Left hindlimb (tissue), 1 donor: ENCODE measurements at places on chromosomes 11 and 22.

DNA sequence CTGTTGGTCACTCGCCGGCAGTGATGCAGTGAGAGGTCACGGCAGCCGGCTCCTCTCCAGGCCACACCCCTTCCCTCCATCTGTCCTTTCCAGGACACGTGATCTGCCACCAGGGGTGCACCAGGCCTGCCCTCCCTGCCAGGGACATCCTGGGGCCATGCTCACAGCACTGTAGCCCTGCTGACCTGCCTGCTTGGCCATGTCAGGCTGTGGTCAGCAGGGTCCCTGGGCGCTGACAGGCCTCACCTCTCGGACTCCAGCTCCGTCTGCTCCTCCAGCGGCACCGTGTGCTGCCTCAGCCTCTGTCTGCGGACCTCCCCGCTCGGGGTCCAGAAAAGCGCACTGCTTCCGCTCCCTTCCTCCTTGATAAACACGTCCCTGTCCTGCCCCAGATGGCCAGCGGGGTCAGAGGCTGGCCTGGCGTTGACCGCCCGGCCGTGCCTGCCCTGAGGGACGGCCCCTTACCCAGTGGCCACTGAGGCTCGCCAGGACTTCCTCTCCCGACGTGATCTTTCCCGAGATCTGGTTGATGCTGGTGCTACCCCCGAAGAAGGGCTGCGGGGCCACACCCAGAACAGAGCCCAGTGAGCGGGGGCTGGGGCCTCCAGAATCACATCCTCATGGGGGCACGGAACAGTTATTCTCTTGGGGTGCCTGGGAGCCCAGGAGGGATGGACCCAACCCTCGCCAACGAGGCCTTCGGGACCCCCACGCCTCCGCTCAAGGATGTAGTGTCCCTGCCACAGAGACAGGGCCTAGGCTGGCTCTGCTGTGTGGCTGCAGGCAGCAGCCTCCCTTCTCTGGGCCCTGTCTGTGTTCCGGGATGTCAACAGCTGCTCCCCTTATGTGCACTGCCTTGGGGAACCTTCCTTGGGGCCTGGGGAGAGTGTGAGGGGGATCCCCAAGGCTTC, 36.3 kb upstream of the CARS1 start:
- DNase-seq = no peak

- DNase-seq = no peak
Measured at GRCh38 chr11:114194702-114195101, 101.5 kb upstream of the NNMT start.

DNA sequence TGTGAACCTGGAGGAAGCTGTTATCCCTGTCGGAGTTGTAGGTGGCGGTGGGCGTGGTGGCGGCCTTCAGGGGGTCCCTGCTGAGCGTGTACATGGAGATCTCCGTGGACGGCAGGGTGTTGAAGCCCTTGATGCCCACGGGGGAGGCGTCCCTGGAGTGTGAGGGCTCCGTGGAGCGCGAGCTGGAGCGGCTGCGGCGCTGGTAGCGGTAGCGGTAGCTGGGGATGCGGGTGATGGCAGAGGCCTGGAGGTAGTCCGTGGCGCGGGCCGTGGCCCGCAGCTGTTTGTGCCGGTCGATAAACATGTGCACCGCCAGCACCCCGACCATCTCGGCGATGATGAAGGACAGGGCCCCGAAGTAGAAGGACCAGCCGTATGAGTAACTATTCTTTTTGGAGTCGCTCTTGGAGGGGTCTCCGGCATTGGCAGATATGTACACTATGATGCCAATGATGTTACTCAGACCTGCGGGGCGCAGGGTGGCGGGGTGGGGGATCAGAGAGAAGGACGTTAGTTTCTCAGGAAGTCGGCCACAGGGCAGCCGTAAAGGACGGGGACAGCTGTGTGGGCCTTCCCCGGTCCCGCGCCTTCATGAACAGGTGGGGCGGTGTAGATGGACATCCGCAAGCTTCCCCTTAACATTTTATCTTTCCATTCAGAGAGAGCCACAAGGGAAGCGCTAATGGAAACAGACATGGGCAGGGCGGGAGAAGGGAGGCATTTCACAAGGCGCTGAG, 35.6 kb upstream of the EIF3D start:
- no peak for DNase-seq

DNA sequence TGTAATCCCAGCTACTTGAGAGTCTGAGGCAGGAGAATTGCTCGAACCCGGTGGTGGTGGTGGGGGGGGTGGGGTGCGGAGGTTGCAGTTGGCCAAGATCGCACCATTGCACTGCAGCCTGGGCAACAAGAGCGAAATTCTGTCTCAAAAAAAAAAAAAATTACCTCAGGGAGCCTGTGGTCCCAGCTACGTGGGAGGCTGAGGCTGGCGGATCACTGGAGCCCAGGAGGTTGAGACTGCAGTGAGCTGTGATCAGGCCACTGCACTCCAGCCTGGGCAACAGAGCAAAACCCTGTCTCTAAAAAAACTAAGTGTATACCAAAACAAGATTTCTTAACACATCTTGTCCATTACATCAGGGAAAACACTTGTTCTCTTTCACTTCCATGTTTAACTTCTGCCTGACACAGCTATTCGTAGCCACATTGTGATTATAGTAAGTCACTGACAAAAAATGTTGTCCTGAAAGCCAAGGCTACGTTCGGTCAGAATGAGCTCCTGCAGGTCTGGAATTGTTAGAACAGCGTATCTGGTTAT, 1.4 kb downstream of the TMEM80 start:
- DNase-seq = no peak

- DNase-seq = no peak
Measured at GRCh38 chr11:36074941-36075431, 131.1 kb downstream of the LDLRAD3 start.

DNA sequence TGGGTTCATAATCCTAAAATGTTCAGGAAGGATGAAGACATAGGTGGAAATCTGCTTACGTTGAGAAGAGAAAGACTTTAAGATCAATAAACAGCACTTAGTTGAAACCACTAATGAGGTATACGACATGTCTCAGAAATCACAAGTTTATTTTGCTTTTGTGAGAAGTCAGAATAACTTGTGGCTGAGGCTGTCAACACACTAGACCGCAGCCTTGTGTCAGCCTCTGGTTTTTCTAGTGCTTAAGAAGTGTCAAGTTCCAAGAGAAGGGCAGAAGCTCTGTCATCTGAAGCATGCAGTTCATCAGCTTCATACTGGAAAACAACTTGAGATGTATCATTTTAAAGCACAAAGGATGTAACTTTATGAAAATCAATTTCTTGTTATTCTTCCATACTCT, 420.9 kb downstream of the METTL15 start:
- DNase-seq = no peak

DNA sequence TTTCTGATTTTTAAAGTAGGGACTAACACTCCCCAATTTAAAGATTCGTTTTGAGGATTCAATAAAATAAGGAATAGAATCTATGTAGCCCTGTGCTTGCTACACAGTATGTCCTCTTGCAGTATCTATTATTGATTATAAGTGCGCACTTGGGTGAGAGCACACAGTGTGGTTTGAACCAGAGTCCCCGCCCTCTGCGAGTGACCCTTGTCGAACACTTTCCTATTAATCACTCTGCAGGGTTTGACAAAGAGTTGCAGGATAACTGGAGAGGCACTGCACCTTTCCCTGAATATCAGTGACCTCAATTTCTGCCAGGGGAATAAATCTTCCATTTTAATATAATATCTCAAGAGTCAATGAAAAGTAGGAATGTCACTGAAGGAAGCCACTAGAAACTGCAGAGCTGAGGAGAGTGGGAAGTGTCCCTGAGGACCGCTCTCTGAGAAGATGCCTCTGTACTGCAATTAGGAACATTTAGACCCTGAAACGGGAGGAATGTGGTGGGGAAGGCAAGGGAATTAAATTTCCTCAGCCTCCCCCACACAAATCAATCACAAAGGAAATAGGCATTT, 182.2 kb downstream of the MAML2 start:
- no peak for DNase-seq

- no peak for DNase-seq
Measured at GRCh38 chr11:98616098-98616655, 404.6 kb upstream of the CNTN5 start.

GRCh38 chr11:71502871-71503435, 24.1 kb upstream of the KRTAP5-7 start:
- DNase-seq = no peak

GRCh38 chr11:29616611-29617010, 400.2 kb downstream of the KCNA4 start:
- DNase-seq = no peak

- DNase-seq = peak; percentile 73
Measured at GRCh38 chr22:44753189-44754042, 1.0 kb downstream of the ARHGAP8 start.

- no peak for DNase-seq
Measured at GRCh38 chr22:37564111-37564711, 3.9 kb downstream of the CDC42EP1 start.

DNA sequence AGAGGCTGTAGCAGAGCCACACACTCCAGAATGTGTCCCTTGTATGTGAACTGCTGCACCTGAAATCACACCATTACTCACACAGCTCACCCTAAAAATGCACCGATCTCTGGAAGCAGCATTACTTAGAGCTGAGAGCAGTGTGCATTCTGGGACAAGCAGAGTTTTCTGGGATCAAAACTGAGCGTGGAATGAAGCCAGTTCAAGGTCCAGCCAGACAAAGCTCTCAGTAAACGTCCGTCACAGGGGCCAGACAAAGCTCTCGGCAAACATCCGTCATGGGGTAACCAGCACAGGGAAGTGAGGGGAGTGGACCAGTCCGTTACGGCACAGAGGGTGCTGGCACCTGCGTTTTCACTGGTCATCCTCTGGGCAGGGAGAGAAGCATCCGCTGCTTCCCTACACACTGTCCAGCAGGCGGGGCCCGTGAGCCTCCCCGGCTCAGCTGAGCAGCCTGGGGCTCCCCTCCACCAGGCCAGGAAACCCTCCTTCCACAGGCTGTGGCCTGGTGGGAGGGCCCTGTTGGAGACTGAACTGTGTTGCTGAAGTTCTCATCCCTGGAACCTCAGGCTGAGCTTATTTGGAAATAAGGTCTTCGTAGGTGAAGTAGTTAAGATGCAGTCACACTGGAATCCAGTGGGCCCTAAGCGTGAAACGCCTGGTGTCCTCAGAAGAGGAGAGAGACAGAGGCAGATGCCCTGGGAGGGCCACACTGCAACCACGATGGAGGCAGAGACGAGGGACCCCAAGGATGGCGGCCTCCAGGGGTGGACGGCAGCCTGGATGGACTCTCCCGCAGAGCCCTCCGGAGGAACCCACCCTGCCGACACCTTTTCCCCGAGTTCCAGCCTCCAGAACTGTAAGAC, 883.9 kb downstream of the BRD1 start:
- DNase-seq = peak; percentile 62

GRCh38 chr22:25054943-25055511, 102.5 kb downstream of the KIAA1671 start:
- DNase-seq = no peak

GRCh38 chr11:10604340-10604748, 35.9 kb upstream of the LYVE1 start:
- no peak for DNase-seq

- DNase-seq = no peak
Measured at GRCh38 chr11:120425527-120425926, 86.0 kb upstream of the GRIK4 start.

- DNase-seq = no peak
Measured at GRCh38 chr11:43833657-43834073, 47.0 kb upstream of the ALKBH3 start.

GRCh38 chr11:90822996-90823395, 600.1 kb upstream of the CHORDC1 start:
- DNase-seq = no peak

GRCh38 chr22:30080805-30081204, 541 bp downstream of the HORMAD2 start:
- no peak for DNase-seq

GRCh38 chr11:2998073-2998850, 6.1 kb upstream of the NAP1L4 start:
- peak; percentile 4 for DNase-seq

- no peak for DNase-seq
Measured at GRCh38 chr11:38835966-38836365, 2237.9 kb upstream of the RAG2 start.

GRCh38 chr11:57493507-57494503, 21.7 kb downstream of the SLC43A1 start:
- DNase-seq = peak; percentile 51

- DNase-seq = no peak
Measured at GRCh38 chr22:45376009-45376408, 37.4 kb downstream of the SMC1B start.

DNA sequence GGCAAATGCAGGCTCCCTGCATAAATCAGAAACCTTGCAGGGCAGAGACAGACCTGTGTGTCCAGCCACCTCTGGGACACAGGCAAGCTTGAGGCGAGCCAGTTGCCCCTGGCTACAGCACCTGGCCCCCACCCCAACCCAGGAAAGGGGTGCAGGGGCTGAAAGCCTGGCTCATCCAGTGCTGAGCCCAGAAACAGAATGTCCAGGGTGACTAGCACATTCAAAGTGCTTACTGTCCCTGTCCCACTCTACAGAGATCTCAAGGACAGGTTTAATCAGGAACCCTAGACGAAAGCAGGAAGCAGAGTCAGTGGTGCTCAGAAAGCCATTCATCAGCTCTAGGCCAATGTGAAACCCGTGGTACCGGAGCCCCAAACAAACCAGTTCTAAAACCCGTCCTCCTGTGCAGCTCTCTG, 31.9 kb downstream of the PLEKHA7 start:
- no peak for DNase-seq

DNA sequence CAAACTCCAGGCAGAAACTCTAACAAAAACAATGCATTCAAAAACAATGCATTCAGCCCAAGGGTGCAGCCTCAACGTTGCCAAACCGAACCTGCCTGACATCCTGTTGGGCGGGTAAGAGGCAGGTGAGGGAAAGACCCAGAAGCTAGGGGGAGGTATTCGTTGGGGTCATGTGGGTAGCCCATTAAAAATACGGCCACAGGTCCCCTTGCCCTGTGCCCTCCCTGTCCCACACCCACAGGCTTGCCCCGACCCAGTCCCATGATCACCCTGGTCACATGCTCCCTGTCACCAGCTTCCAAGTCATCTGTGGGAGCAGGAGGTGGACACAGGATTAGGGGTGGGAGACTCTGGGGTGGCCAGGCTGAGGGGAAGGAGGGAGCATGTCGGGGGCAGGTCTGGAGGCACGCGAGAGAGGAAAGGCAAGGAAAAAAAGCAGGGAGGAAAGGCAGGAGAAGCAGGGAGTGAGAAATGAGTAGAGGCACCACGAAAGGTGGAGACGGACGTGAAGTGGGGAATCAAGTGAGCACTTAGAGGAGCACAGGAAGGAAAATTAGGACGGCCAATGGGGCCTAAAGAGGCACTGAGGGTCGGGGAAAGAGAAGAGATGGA, 683 bp downstream of the PLA2G6 start:
- no peak for DNase-seq

GRCh38 chr11:12110201-12110713, at the start of gene MICAL2:
MICAL2 (plus strand) TSS chr11:12110590; CDS start chr11:12162156, 51,566 bp downstream.
- DNase-seq = peak; percentile 88

GRCh38 chr22:28365371-28365770, 314.3 kb downstream of the TTC28 start:
- DNase-seq = no peak

GRCh38 chr22:49861642-49862495, 8.2 kb downstream of the ZBED4 start:
- no peak for DNase-seq

DNA sequence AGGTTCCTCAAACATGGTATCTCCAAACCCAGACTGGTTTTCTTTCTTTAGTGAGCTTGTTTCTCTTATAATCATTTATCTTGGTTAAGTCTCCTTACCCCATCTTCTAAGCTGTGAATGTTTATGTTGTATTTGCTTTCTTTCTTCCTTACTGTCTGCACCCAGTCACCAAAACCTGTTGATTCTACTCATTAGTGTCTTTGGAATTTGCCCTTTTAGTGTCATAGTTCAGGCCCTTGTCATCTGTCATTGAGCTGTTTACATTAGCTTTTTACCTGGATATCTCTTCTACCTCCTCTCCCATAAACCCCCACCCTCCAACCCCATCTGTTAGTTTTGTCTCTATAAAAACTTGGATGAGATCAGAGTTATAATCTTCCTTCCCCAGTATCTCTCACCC, 59.9 kb downstream of the AMOTL1 start:
- no peak for DNase-seq
